AG04449 (cell line): ENCODE measurements at places on chromosomes 4 and X.

DNA sequence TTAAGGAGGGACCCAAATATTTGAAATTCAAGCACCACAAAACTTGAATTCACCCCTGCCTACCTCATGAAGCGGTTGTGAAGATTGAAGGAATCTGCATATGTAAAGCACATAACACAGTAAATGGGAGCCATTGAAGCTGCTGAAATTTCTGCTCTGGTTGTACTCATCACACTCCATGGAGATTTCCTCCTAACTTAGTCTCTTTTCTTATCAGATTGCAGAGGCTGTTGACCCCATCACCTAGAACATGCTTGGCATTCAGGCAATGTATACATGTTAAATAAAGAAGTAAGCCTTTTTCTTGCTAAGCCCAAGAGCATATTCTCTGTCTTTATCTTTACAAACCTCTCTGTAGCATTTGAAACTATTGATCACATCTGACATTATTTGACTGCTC is 104.9 kb upstream of the TNIP3 start:
- no peak for DNase-seq

DNA sequence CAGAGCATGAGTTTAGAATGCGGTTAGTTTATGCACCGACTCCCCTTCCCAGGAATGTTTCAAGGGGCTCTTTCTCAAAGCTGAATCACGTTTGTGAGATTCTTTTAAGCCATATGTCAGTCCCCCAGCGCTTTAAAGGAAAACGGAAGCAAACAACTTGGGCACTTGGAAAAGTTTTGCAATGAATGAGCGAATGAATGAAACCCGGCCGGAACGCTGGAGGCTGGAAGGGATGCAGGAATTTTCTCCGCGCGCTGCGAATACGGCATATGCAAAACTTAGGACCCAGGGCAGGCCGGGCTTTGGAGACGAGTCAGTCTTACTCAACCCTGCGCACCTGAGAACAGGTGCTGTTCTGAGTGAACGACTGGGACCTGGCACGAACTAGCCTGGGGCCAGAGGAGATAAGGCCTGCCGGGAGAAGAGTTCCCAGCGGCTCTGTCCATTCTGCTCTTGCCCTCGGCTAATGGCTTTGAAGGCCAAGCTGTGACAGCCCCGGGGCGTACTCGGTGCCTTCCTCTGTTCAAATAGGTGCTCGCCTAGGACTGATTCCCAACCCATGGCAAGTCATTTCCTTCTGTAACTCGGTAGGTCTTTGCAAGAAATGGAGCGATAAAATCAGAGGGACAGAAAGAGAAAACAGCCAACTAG is 743 bp upstream of the NRK start:
- DNase-seq: no peak

DNA sequence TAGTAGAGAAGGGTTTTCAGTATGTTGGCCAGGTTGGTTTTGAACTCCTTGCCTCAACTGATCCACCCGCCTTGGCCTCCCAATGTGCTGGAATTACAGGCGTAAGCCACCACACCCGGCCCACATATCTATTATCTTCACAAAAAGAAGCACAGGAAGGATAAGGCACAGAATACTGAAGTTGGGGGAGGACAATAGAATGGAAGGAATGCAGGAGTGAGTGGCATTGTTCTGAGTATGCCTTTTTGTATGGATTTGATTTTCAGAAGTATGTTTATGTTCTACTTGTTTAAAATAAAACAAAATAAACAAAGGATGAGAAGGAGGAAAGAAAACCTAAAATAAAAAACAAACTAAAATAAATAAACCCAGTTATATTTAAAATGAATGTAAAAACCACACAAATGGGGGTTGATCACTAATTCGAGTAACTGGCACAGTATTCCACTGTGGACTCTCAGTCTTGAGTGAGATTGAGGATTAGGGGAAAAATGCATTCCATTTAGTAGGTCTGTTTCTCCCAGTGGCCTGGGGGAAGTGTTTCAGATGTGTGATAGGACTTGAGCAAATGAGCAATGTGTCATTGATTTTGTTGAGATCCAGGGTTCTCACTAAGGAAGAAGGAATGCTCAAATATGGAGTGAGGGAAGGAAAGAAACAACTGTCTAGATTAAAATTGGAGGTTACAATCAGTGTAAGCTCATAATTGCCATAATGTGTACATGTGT is 109.0 kb upstream of the C1QTNF7 start:
- DNase-seq: no peak

- DNase-seq: no peak
Measured at GRCh38 chrX:47501226-47502074, 18.4 kb upstream of the ZNF41 start.

- DNase-seq: no peak
Measured at GRCh38 chrX:68695206-68695845, 47.9 kb downstream of the STARD8 start.

GRCh38 chr4:149932188-149932587 is 116.5 kb upstream of the IQCM start:
- DNase-seq: no peak

DNA sequence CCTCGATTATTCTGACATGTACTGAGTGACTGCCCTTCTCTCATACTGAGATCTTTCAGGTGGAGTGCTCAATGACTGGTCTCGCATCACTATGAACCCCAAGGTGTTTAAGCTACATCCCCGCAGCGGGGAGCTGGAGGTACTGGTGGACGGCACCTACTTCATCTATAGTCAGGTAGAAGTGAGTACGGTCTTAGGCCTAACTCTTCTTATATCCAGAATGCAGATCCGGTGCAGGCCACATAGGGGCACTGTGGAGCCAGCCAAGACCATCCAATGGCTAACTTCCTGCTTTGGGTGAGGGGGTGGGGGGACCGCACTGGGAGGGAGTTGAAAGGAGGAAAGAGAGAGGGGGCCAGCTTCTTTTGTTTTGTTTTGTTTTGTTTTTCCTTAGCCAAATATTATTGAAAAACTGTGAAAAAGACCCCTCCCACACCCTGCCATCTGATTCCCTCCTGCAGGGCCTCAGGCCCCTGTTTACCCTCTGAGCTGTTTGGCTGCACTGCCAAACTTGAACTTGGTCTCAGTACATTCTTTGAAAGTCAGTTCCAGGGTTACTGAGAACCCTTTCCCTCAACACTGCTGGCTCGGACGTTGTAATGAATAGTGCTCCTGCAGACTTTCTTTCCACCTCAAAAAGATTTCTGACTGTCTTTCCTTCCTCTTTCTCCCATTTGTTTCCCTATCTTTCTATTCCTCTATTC is 16.2 kb downstream of the AWAT2 start:
- no peak for DNase-seq

- DNase-seq: no peak
Measured at GRCh38 chrX:131262738-131263679, 26.1 kb downstream of the IGSF1 start.

- no peak for DNase-seq
Measured at GRCh38 chr4:869776-870175, 43.8 kb upstream of the CPLX1 start.

DNA sequence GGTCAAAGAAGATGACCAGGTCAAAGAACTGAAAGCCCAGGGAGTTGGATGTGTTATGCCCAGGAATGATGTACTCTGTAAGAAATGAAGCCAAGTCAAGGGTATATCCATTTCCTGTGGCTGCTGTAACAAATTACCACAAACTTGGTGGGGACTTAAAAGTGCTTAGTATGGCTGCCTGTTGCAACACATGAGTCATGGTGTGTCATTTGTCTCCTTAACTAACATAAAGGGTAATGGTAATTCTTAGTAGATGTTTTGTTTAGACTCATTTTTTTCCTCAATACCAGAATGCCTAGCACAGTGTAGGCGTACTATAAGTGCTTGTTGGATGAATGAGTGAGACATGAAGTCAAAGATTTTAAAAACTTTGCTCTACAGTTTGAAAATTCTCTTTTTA is 45.7 kb downstream of the SYTL5 start:
- DNase-seq: peak; percentile 44

DNA sequence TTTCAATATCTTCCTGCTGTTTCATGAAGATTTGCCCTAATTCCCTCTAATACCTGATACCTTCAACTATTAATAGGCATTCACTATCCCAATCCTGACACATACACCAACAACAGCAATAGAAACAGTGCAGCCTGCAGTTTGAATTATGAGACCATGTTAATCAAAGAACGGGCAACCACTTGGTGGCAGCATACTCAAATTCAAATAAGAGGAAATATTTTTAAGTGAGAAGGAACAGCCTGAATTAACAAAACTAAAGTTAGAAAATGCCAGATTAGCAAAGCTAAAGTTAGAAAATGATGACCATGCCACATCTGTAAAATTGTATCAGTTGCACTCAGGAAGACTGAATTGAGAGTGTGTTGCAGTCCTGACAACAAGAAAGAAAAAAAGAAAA is 204.9 kb downstream of the SMARCA1 start:
- DNase-seq: no peak

DNA sequence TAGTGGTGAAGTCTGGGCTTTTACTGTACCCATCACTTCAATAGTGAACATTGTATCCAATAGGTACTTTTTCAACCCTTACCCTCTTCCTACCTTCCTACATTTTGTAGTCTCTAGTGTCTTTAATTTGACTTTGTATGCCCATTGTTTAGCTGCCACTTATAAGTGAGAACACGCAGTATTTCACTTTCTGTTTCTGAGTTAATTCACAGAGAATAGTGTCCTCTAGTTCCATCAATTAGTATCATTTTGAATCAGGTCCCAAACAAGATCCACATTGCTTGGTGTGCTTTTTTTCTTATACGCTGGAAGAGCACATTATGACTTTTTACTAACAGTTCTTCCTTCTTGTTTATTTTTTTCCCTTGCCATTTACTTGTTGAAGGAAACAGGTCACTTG is 176.0 kb upstream of the WDFY3 start:
- DNase-seq: no peak

- peak; percentile 10 for DNase-seq
Measured at GRCh38 chr4:111689731-111690130, 455.5 kb upstream of the FAM241A start.
